Mucosa of gallbladder (tissue), 1 donor: ENCODE measurements at places on chromosomes 16 and 17. TPM values are rescaled to one million over a fixed set of nuclear protein-coding genes. Genes with fewer than 3 reads are reported as not detected.

- DNase-seq, result no peak
Measured at GRCh38 chr17:61352781-61353491, 46.7 kb upstream of the TBX2 start.

- DNase-seq, result no peak
Measured at GRCh38 chr16:23668873-23669272, 9.8 kb upstream of the PLK1 start.

GRCh38 chr17:57379895-57380434 is 123.6 kb downstream of the MSI2 start:
- DNase-seq, result no peak

GRCh38 chr17:68610554-68610953 is 9.4 kb upstream of the FAM20A start:
- DNase-seq, result no peak

DNA sequence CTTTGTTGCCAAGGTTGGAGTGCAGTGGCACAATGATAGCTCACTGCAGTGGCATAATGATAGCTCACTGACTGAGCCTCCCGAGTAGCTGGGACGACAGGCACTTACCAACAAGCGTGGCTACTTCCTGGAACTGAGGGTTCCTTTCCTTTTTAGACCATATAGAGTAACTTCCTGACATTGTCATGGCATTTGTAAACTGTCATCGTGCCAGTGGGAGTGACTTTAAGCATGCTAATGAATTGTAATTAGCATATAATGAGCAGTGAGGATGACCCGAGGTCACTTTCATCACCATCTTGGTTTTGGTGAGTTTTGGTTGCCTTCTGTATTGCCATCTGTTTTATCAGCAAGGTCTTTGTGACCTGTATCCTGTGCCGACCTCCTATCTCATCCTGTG is 162.4 kb downstream of the HS3ST4 start:
- no peak for DNase-seq

GRCh38 chr16:17657045-17657444 is 186.3 kb upstream of the XYLT1 start:
- DNase-seq, result no peak

DNA sequence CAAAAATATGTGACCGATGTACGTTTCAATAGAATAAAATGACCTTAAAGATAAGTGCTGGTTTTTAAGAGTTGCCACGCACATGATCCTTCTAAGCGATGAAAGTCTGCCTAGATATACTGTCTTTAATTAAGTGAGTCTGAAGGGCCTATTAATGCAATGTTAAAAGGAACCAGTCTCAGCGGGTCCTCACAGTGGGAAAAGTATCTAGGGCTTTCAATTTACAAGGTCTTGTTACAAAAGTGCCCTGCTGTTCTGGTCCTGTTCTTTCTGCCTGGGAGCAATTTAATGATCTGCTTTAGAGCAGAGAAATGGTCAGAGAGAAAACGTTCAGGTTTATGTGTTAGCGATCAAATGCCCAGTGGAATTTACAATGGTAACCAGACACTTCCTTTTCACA is 864.0 kb downstream of the KCNJ2 start:
- DNase-seq, result no peak

GRCh38 chr16:81938326-81939163 is 72.7 kb downstream of the SDR42E1 start:
- no peak for DNase-seq

DNA sequence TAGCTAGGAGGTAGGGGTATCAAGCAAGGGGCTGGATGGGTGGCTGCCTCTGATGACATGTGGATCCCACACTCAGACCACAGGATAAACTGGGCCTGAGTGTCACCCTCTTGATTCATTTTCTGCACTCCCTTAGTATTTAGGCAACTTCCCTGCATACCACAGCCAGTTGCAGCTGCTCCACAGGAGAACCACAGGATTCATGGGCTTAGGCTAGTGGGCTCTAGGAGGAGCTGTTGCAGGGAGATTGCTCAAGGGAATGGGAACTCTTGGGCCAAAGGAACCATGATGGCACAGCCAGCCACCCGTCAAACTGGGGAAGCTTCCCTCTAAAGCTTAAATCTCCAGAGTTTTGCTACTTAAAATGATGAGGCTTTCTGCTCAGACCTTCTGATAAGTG is 269.7 kb upstream of the ASIC2 start:
- DNase-seq, result no peak

- peak; percentile 86 for DNase-seq
Measured at GRCh38 chr16:87581857-87582215, 20.5 kb upstream of the JPH3 start.

- no peak for DNase-seq
Measured at GRCh38 chr16:15682105-15682570, 32.1 kb downstream of the NDE1 start.

DNA sequence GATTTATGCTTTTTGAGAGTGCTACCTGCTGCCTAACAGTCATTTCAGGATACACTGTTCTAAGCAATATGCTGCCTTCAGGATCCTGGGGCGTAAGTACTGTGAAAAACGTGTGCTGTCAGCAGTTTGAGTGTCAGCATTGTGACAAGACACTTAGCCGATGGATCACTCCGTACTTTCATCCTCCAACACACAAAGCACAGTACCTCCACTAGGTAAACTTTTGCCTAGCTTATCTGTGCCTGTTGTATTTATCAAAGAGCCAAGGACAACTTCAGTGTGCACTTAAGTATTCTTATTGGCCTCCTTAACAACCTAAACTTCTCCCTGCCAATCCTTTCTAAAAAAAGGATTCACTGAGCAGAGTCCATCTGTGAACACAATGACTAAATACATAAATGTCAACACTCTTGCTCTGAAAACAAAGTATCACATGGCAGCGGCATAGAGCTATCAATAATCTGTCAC is 33.8 kb upstream of the PHLPP2 start:
- no peak for DNase-seq

DNA sequence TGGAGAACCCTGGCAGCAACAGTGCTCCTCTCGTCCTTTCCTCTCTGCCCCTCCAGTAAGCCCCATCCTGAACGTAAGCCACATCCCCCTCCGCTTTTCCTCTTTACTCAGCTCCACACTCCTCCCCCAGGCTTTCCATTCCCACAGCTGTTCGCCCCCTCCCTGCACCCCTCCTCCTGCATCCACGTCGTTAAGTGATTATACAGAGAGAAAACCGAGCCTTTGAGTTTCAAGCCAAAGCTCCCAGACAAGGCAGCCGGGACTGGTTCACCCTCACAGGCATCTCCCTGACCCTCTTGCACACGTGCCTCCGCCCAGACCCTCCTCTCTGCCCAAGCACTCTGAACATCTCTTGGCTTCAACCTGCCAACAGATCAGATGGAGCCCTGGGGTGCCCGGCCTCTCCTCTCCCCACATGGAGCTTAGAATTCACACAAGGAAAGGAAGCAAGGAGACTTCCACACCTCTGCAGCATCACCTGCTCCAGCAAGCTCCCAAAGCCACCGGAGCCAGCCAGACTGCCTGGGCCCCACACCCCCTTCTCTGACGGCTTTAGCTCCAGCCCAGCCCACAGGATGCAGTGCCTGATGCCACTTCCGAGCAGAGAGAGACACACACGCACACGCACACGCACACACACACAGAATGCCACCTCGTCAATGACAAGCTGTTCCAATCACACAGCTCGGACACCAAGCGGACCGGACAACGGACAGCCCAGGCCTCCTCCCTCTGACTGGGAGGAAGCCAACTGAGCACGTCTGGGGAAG is 99.9 kb upstream of the CCL2 start:
- DNase-seq, result no peak

GRCh38 chr16:28866454-28866804 is 2.8 kb downstream of the SH2B1 start:
- no peak for DNase-seq

DNA sequence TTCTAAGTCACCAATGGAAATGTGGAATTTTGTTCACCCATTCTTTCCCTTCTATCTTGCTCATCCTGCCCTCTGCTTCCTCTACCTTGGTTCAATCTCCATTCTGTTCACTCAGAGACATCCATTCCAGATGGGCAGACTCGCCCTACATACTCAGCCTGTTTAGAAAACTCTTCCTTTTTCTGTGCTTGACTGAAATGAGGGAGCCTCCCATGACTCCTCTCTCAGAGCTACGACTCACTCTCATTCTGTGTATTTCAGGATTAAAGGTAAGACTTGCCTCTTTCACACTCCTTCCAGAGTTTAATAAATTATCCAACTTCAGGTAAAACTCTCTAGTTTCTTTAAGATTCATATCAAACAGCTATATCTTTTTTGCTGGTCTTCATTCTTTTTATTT is 182.8 kb downstream of the HS3ST3A1 start:
- DNase-seq, result no peak

DNA sequence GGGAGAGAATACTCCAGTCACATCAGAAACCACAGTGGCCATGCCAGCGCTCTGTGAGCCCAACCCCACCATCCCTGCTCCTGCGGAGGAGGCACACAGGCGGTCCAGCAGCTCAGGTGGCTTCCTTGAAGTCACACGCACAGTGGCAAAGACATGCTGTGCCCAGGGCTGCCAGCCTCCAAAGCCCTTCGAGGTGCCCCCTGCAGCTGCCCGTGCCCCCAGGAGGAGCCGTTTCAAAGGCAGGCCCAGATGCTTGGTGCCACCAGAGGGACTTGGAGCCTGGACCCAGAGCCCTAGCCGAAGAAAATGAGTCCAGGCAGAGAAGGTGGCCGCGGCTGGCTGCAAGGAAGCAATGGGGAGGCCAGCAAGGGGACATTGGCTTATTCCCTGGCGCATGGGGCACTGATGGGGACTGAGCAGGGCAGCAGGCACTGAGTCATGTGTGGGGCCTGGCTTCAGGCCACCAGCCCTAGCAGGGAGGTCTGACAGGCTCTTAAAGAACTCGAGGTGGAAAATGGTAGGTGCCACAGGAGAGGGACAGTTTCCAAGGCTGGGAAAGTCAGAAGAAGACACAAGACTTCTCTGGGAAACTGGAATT is 17.2 kb upstream of the CACNG1 start:
- no peak for DNase-seq

DNA sequence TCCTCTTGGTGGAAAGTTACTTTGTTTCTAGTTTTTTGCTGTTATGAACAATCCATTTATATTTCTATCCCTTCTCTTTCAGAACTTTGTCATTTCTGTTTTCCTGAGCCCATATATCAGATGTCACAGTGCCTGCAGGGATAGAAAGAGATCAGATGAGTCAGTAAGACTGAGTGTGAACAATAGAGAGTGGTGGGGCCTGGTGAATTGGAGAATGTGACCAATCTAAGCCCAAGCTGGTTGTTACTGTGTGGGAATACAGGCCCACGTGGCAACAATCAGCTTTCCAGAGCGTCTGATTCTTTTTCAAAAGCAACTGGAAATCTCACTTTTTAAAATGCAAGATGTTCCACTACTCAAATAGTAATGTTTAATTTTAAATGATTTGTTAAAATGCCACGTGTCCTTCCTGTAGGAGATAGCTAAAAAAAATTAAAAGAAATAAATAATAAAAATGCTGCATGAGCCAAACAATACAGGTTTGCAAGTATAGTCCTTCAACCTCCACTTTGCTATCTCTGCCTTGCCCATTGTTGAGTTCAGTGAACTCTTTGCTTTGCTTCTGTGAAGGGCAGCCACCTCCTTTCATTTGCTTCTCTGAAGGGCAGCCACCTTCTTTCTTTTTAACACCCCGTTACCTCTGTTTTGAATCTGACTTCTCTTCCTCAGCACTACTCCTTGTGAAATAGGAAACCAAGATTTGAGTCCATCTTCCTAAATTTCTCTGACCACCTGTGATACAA is 9.6 kb downstream of the DCTN5 start:
- DNase-seq, result no peak

DNA sequence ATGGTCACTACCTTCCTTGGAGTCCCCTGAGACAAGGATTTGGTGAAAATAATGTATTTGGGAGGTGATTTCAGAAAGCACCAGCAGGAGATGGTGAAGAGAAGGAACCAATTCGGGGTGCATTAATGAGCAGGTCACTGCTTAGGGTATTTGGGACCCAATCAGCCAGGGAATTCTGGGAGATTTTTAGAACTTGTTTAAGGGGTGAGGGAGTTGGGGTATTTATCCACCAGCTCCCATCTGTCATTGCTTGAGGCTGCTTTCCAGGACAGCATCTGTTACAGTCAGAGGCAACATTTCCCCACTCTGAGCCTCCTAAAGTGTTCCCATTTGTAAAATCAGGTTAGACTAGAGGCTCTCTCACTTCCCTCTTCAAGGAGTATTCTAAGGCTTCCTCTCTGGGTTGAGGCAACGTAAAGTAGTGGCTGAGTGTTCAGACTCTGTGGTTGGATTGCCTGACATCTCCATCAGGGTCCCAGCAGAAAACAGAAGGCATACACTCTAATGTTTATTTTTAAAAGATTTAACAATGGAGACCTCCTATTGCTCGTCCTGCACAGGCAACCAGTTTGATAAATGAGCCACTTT is 60.9 kb downstream of the CLEC19A start:
- DNase-seq, result no peak

GRCh38 chr17:27596096-27596495 is 34.9 kb upstream of the LGALS9 start:
- DNase-seq, result no peak

- DNase-seq, result no peak
Measured at GRCh38 chr17:44120851-44121605, 2.4 kb downstream of the HDAC5 start.

GRCh38 chr16:10868596-10869469 is 8.2 kb upstream of the CIITA start:
- peak; percentile 39 for DNase-seq

- no peak for DNase-seq
Measured at GRCh38 chr17:74282587-74283370, 8.7 kb downstream of the DNAI2 start.

- no peak for DNase-seq
Measured at GRCh38 chr16:31093132-31093703, 1.4 kb downstream of the VKORC1 start.

DNA sequence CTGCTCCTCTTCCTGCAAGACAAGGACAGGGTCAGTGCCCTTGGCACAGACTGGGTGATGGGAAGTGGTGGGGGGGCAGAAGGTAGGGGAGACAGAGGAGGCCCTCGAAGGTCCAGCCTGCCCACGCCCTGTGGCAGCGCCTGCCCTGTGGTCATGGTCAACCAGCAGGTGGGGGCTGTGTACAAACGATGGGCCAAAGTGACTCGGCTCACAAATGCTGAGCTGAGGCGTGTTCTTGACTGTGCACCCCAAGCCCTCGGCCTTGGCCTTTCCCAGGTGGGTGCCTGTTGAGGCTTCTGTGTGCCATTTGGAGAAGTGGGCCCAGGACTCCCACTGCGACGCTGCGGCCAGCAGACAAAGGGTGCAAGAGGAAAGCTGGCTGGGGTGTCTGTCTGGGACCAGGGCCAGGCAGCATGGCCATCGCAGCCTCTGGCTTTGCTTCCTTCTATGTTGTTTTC is 22.6 kb downstream of the MXRA7 start:
- DNase-seq, result no peak

Gene CD19
- 1.4 TPM for total RNA-seq

Gene C17orf78
- not detected for total RNA-seq

Gene RNF43
- total RNA-seq, result 19.0 TPM

Gene MAPT
- 11.0 TPM for total RNA-seq

Gene VMO1
- 3.9 TPM for total RNA-seq

Gene FN3K
- total RNA-seq, result 46.8 TPM

Gene ACSM2A
- total RNA-seq, result 0.26 TPM

Gene CASKIN2
- total RNA-seq, result 74.7 TPM

Gene EFCAB3
- total RNA-seq, result not detected

Gene ZNF385C
- 0.32 TPM for total RNA-seq

Gene KRTAP2-2
- total RNA-seq, result not detected
